PC-9 (cell line): ENCODE measurements at places on chromosomes 6 and 20. TPM values are rescaled to one million over a fixed set of nuclear protein-coding genes. Genes with fewer than 3 reads are reported as not detected.

DNA sequence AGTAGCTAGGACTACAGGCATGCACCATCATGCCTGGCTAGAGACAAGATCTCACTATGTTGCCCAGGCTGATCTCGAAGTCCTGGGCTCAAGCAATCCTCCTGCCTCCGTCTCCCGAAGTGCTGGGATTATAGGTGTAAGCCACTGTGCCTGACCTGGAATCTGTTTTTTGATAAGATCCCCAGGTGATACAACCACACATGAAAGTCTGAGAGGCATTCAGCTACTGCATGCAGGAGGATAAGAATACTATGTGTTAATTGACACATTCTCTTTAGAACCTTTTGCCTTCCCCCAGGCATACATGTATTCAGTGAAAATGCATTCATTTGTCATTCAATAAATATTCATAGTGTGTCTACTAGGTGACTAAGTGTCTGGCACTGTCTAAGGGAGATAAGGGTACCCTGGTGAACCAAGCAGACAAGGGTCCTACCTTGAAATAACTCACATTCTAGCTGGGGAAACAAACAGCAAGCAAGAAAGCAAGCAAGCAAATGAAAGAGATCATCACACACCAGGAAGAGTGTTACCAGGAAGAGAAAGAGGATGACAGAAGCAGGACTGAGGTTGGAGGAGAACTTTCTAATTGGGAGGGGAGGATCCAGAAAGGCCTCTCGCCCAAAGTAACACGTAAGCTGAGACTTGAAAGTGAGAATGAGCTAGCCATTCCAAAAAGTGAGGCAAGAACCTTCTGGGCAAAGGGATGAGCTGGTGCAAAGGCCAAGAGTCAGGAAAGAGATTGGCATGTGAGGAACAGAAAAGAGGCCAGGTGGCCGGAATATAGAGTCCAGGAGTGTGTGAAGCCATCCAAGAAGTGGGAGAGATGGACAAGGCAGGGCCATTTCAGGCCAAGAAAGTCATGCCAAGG is 6.5 kb downstream of the GFOD1 start:
- no peak for DNase-seq

- DNase-seq = no peak
These were observed 135.5 kb upstream of the LRFN2 start for GRCh38 chr6:40722553-40723258.

SIRPB1 gene
- total RNA-seq = 4.1 and 7.6 TPM in 2 replicates

SNRNP48 gene
- total RNA-seq = 18.6 and 21.7 TPM in 2 replicates

ARMC2 gene
- 7.9 and 15.5 TPM in 2 replicates for total RNA-seq

GRCh38 chr20:41609474-41609873 is 8.7 kb downstream of the CHD6 start:
- no peak for DNase-seq

DNA sequence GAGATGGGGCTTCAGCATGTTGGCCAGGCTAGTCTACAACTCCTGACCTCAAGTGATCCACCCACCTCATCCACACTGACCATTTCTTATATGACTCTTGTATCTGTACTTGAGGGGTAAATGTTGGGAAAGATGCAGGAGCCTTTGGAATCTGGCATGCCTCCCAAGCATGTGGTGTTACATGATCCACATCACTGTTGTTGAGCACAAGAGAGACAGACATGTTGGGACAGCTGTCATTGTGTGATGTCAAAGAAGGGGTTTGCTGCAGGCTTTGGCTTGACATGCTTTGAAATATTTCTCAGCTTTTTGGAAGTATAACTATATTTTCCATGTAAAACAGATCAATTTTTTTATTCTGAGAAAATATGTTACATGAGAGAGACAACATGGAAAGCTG is 139.9 kb downstream of the MOXD1 start:
- no peak for DNase-seq

USP49 gene
- total RNA-seq = 10.9 and 13.9 TPM in 2 replicates
